Osteoblast (primary cell): ENCODE measurements at places on chromosomes 2 and 18.
A peak's percentile ranks its signal among the peaks of the same experiment; 100 is the strongest.

DNA sequence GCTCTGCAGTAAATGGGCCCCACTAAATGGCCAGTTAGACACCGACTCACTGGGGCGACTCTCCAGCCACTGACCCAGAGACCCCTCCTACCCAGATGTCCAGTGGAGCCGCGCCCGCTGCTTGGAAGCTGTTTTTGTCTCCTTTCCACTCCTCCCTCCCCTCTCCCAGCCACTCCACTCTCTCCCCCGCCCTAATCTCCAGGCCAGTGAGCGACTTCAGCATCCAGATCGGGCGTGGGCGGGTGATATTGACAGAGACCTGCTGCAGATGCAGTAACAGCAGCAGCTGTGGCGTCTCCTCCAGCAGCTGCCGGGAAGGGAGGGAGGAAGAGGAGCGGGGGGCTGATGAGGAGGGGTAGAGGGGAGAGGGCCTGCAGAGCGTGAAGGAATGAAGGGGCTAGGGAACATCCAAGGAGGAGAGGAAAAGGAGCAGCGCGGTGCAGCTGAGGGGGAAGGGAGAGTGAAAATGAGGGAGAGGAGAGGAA is at the start of gene SCN7A:
Gene SCN7A, minus strand, starts transcription at position 110 of the 485 bp plus-strand sequence. CDS start 16,553 bp downstream, outside the sequence.
- no peak for DNase-seq

DNA sequence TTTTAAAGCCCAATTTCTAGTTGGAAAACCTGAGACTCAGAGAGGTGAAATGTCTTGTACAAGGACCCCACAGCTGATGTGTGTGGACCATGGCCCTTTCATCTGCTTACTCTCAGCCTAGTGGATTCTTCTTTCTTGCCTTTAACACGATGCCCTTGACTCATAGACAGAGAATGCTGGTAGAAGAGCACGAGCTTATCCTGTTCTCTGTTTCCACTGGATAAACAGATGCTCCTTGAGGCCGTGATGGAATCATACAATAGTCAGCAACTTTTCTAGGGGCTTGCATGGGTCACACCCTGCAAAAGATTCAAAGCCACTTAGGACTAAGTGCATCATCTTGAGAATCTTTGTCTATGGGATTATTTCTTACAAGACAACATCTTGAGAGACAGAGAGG is 50.9 kb downstream of the MYCN start:
- no peak for DNase-seq

GRCh38 chr2:24861500-24861899 is 58.5 kb downstream of the ADCY3 start:
- DNase-seq: no peak

- DNase-seq: no peak
These were observed 976.3 kb downstream of the TMEM182 start for GRCh38 chr2:103738108-103738507.

- peak; percentile 65 for DNase-seq
These were observed 8.3 kb downstream of the SLC4A5 start for GRCh38 chr2:74334931-74335333.

DNA sequence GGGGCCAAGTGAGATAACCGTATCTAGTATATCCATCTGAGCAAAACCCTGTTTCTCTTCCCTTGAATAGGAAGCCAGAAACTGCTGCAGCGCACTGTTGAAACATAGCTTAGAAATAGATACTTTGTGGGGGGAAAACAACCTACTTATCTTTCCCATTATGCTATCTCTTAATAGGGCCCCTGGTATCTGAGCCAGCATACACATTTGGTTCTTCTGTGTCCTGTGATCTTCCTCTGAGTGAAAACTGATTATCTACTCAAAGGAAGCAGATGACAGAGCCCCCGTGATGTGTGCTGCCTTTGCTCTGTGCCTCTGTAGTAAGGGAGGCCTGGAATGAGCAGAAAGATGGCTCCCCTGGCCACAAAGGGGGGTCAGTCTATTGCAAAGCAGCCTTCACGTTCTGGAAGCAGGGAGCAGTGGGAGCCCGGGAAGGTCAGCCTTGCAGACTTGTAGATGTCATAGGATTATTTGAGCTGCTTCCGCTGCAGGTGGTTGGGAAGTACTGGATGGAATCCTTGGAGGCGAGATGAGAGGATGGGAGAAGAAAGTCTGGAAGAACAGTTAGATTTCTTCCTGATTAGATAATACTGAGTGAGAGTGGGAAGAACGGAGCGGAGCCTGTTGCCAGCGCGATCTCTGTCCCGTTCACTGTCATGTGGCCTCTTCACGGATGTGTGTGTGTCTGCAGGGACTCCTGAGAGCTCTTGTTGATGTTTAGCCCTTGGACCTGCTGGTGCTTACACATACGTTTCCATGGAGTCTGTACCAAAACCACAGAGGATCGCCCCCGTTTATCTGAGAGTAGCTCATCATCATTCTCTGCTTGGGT is 150.1 kb downstream of the AGAP1 start:
- DNase-seq: no peak

DNA sequence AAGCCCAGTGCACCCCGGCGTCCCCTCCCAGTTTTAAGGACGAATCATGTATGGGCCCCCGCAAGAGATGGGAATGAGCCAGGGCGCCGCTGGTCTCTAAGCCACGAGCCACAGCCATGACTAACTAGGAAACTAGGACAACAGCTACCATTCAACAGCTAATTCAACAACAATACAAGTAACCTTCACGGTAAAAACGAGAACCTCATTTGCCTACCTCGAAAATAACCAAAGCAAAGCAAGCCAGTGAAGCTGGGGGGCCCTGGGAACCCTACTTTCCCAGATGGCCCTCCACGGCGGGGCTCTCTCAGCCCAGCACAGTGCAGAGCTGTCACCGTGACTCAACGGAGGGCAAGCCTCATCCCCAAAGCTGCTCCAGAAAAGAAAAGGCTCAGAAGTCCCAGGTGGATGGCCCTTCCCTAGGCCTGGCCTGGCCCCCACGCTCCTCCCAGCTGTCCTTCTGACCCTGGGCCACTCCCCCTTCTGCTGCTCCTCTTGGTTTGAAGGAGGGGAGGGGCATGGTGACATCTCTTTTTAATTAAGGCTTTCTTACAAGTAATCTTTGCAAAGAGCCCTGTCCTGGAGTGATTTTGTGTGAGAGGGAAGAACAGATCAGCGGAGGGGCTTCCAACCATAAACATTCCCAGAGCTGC is 126.3 kb downstream of the HDAC4 start:
- peak; percentile 97 for DNase-seq

DNA sequence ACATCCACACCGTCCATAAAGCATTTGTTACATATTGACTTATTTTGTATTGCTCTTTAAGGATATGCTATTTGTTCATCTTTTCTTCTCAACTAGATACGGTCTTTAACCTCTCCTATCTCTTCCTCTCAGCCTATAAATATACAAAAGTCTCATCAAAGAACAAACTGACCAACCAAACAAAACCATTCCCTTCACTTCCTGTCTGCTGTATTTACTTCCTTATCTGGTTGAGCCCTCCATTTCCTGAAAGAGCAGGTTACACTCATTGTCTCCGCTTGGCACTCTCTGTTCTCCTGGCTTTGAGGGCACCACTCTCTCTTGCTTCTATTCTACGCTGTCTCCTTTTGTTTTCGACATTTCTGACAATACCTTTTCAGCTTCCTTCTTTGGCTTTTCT is 431.9 kb upstream of the TCF4 start:
- no peak for DNase-seq

- DNase-seq: no peak
These were observed 44.3 kb downstream of the LMAN2L start for GRCh38 chr2:96695602-96696001.

- peak; percentile 10 for DNase-seq
These were observed 23.8 kb upstream of the YWHAQ start for GRCh38 chr2:9654452-9655100.
